ENCODE measurements at places on chromosomes 12 and 14.
A peak's percentile ranks its signal among the peaks of the same experiment; 100 is the strongest.

GRCh38 chr12:98741556-98742265, 96.6 kb downstream of the APAF1 start:
- peaks cover 71% of the 10 kb centered on the region for H3K4me1 ChIP-seq
- H3K27me3 ChIP-seq = peaks cover 21% of the 10 kb centered on the region
- H3K4me3 ChIP-seq = peak overlapping the region; percentile 52
- H3K36me3 ChIP-seq = no peaks in the 10 kb centered on the region

DNA sequence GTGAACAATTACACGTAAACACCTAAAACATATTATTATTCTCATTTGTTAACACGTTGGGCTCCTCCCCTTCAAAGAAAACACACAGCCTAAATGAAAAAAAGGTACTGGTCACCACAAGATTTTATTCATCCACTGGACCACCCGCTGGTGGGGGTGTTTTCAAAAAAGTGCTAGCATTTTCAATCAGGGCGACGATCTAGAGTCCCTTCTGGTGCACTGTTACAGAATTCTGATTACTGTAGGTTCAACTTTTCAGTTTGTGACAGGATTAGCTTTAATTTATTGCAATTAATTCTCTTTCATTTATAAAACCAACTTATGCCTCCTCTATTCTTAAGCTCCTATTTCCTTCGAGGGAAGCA, 443 bp downstream of the MAGOHB start:
- no peak for DNase-seq
- H3K4me3 ChIP-seq = peak overlapping the region; percentile 99
- peaks cover 3% of the 10 kb centered on the region for H3K27me3 ChIP-seq
- H3K36me3 ChIP-seq = peaks cover 59% of the 10 kb centered on the region

- H3K4me3 ChIP-seq = no peak overlapping the region
- no peak overlapping the region for H3K27ac ChIP-seq
- H3K4me1 ChIP-seq = peaks cover 6% of the 10 kb centered on the region
- H3K27me3 ChIP-seq = no peaks in the 10 kb centered on the region
- DNase-seq = no peak
Observed at GRCh38 chr12:112208301-112208910, 83.0 kb downstream of the TRAFD1 start.

DNA sequence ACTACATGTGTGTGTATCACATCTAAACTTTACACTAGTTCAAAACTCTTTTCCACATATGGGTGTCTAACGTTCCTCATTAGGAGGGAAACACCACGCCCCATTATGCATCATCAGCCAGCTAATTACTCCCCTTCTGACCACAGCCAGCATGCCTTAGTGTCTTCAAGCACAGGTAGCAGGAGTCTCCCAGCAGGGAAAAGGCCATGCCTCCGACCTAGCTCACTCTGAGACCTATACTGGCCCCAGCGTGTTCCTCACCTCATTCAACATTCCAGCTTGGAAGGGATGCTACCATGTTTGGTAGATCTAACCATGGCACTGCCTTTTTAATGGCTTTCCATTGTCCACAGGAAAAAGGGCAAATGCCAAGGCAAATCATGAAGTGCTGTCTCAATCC, 66.1 kb upstream of the PRB2 start:
- no peaks in the 10 kb centered on the region for H3K4me1 ChIP-seq
- H3K36me3 ChIP-seq = no peaks in the 10 kb centered on the region
- DNase-seq = no peak
- H3K4me3 ChIP-seq = no peak overlapping the region
- no peak overlapping the region for H3K27ac ChIP-seq

- no peak for DNase-seq
- H3K27ac ChIP-seq = no peak overlapping the region
- H3K4me1 ChIP-seq = peaks cover 21% of the 10 kb centered on the region
Observed at GRCh38 chr12:49584591-49584990, 16.6 kb upstream of the MCRS1 start.

GRCh38 chr12:16300736-16301135, 23.3 kb upstream of the SLC15A5 start:
- H3K27me3 ChIP-seq = no peaks in the 10 kb centered on the region
- no peak overlapping the region for H3K27ac ChIP-seq
- H3K36me3 ChIP-seq = no peaks in the 10 kb centered on the region
- H3K4me1 ChIP-seq = no peaks in the 10 kb centered on the region

DNA sequence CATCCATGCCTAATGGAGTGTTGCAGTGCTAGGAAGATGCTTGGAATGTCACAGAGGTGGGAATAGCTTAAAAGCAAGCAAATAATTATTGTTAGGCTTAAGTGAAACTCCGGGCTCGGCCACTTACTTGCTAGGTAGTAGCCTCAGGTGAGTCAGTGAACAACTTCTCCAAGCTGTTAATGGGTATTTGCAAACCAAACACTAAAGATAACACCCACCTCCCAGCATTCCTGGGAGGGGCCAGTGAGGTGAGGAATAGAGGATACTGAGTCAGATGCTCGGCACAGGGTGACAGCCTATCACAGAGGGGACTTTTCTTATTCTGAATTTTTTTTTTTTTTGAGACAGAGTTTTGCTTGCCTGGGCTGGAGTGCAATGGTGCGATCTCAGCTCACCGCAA, 151.2 kb upstream of the RFLNA start:
- no peak overlapping the region for H3K4me3 ChIP-seq
- no peaks in the 10 kb centered on the region for H3K36me3 ChIP-seq
- H3K4me1 ChIP-seq = no peaks in the 10 kb centered on the region
- no peak for DNase-seq
- H3K27me3 ChIP-seq = peaks cover 51% of the 10 kb centered on the region

- H3K36me3 ChIP-seq = no peaks in the 10 kb centered on the region
- H3K4me1 ChIP-seq = peaks cover 8% of the 10 kb centered on the region
- no peak for DNase-seq
- H3K27me3 ChIP-seq = no peaks in the 10 kb centered on the region
- no peak overlapping the region for H3K4me3 ChIP-seq
Observed at GRCh38 chr12:67928621-67929383, 60.4 kb upstream of the IFNG-AS1 start.

DNA sequence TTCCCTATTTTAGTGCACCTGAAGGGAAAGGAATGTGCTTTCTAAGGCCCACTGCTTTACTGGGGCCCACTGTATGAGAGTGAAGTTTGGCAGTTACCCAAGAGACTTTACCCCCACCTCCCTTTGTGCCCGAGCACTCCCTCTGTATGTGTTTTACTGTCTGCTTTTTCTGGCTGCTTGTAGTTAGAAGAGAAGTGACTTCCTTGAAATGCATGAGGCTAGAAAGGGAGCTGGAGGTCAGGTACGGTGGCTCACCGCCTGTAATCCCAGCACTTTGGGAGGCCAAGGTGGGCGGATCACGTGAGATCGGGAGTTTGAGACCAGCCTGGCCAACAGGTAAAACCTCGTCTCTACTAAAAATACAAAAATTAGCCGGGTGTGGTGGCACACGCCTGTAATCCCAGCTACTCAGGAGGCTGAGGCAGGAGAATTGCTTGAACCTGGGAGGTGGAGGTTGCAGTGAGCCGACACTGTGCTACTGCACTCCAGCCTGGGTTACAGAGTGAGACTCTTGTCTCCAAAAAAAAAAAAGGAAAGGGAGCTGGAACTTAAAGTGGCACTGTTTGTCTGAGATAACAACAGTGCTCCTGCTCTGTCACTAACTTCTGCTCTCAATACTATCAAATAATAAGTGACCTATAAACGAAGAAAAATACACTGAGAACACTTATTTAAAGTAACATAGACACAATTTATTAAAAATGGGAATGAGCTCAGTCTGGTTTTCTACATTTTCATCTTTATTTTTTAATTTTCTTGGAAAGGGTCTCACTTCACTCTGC, 5.8 kb downstream of the TRIP11 start:
- peak overlapping the region; percentile 82 for H3K27ac ChIP-seq
- peaks cover 43% of the 10 kb centered on the region for H3K4me1 ChIP-seq
- H3K27me3 ChIP-seq = no peaks in the 10 kb centered on the region
- DNase-seq = no peak
- H3K4me3 ChIP-seq = no peak overlapping the region
- H3K36me3 ChIP-seq = peaks cover 47% of the 10 kb centered on the region

DNA sequence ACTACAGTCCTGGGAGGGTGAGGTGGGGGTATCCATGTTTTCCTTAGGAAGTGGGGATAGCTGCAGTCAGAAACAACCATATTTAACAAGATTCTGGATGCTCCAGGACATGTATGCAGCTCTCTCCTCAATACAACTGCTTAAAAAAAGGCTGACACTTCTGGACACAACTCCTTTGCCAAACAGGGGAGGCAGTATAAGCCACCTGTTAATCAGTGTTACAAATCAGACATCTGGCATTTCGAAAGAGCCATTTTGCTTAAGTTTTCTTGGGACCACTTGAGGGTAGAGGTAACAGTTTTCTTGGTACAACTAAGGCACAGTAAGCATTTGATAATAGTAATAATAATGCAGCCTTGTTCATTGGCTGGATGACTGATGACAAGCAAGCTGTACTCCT, 47.1 kb downstream of the RPGRIP1 start:
- no peak overlapping the region for H3K4me3 ChIP-seq
- DNase-seq = no peak
- no peak overlapping the region for H3K27ac ChIP-seq

DNA sequence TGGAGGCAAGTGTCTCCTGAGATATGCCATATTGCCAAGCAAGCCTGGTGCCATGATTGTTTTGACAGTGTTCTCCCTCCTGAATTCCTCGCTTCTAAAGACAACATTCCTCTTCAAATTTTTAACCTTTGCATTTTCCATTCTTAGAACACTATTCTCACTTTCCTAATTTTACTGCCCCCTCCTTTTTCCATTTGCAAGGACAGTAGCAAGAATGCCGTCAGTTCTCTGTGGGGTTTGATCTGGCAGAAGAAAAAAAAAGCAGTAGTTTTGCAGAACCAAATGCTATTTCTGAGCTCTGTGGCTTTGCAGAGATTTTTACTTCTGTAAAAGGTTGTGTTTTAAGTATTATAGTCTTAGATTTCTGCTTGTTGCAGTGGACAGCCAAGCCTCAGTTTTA, 295.2 kb downstream of the NUAK1 start:
- no peaks in the 10 kb centered on the region for H3K27me3 ChIP-seq
- H3K36me3 ChIP-seq = no peaks in the 10 kb centered on the region
- no peaks in the 10 kb centered on the region for H3K4me1 ChIP-seq
- no peak for DNase-seq

GRCh38 chr12:64611341-64612284, 1.3 kb downstream of the RASSF3 start:
- H3K27me3 ChIP-seq = no peaks in the 10 kb centered on the region
- H3K36me3 ChIP-seq = peaks cover 58% of the 10 kb centered on the region
- DNase-seq = peak; percentile 37
- H3K27ac ChIP-seq = peak overlapping the region; percentile 96

DNA sequence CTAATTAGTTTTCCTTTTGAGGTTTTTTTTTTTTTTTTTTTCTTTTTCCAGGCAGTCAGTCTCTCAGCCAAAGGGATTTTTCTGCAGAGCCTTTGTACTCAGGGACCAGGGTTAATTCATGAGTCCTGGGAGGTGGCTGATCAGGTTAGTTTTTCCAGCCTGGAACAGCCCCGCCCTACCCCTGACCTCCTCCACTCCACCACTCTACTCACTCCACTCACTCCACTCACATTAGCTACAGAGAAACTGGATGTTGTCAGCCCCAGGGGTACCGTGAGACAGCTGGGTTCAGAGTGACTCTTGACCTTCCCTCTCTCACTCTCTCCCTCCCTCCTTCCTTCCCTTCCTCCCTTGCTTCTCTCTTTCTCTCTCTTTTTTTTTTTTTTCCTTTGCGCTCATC, 161.0 kb downstream of the CRADD start:
- H3K4me3 ChIP-seq = no peak overlapping the region
- DNase-seq = no peak
- peaks cover 9% of the 10 kb centered on the region for H3K36me3 ChIP-seq
- no peaks in the 10 kb centered on the region for H3K4me1 ChIP-seq
- no peaks in the 10 kb centered on the region for H3K27me3 ChIP-seq
- no peak overlapping the region for H3K27ac ChIP-seq

DNA sequence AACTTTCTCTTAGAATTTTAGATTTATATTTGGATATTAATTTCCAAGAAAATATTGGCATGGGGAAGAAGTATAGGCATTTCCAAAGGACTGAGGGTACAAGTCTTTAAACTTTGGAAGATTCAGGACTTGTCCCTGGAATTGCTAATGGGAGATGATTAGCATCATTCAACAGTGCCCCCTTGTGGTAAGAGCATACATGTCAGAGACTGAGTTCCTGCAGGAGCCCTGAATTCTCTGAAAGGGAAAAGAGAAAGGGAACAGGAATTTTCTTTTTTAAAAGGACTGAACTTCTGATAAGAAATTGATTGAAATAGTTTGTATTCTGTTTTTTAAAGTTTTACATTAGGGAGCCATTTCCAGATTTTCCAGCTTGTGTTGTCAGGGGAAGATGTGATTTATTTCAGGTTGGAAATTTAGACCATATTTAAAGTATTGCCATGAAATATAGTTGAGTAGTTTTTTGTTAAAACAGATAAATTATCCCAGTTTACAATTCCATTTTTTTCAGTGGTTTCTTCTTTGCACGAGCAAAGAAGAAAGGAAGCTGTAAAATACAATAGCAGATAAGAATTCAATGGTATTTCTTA, 44.0 kb upstream of the REP15 start:
- H3K27ac ChIP-seq = no peak overlapping the region
- no peak overlapping the region for H3K4me3 ChIP-seq
- no peaks in the 10 kb centered on the region for H3K27me3 ChIP-seq
- no peak for DNase-seq
- no peaks in the 10 kb centered on the region for H3K36me3 ChIP-seq

GRCh38 chr12:13882176-13882575, 99.2 kb downstream of the GRIN2B start:
- no peak overlapping the region for H3K4me3 ChIP-seq
- H3K4me1 ChIP-seq = no peaks in the 10 kb centered on the region
- no peaks in the 10 kb centered on the region for H3K36me3 ChIP-seq
- no peak for DNase-seq
- H3K27me3 ChIP-seq = peaks cover 6% of the 10 kb centered on the region

DNA sequence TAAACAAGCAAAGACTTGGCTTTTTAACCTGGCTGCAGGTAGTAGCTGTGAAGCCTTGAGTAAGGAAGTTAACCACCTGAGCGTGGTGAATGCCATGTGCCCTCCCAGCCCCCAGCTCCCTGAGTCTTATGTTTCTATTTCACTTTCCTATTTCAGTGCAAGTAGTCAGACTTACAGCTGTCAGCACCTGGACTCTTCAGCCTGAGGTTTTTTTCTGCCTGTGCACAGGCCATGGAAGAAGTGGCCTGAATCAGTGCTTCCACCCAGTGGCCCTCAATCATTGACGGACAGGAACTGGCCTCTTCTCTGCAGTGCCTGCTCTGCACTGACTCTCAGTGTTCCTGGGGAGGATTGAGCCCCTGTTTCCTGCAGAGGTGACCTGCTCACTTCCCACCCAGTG, 796.4 kb downstream of the MED13L start:
- H3K36me3 ChIP-seq = no peaks in the 10 kb centered on the region
- H3K4me1 ChIP-seq = no peaks in the 10 kb centered on the region
- no peak overlapping the region for H3K27ac ChIP-seq
- no peak overlapping the region for H3K4me3 ChIP-seq
- DNase-seq = no peak
- H3K27me3 ChIP-seq = no peaks in the 10 kb centered on the region

GRCh38 chr12:46710125-46710743, 115.6 kb downstream of the SLC38A4 start:
- no peak for DNase-seq
- H3K36me3 ChIP-seq = no peaks in the 10 kb centered on the region
- no peaks in the 10 kb centered on the region for H3K4me1 ChIP-seq
- no peaks in the 10 kb centered on the region for H3K27me3 ChIP-seq

- no peak overlapping the region for H3K4me3 ChIP-seq
- peaks cover 41% of the 10 kb centered on the region for H3K4me1 ChIP-seq
- no peak for DNase-seq
- no peak overlapping the region for H3K27ac ChIP-seq
- no peaks in the 10 kb centered on the region for H3K36me3 ChIP-seq
Observed at GRCh38 chr14:56115976-56116893, 2.0 kb upstream of the PELI2 start.

- H3K27me3 ChIP-seq = peaks cover 14% of the 10 kb centered on the region
- no peaks in the 10 kb centered on the region for H3K36me3 ChIP-seq
- no peak for DNase-seq
- no peak overlapping the region for H3K4me3 ChIP-seq
- H3K4me1 ChIP-seq = no peaks in the 10 kb centered on the region
Observed at GRCh38 chr12:4707306-4707705, 12.9 kb upstream of the GALNT8 start.

All from activated T-cell treated with anti-CD3 and anti-CD28 coated beads, Interleukin-2, amount 50 U/mL, for 24 hours (primary cell).